ENCODE measurements at places on chromosomes 3 and 15. TPM values are rescaled to one million over a fixed set of nuclear protein-coding genes. Genes with fewer than 3 reads are reported as not detected.

Gene MUC13
- total RNA-seq: not detected

DNA sequence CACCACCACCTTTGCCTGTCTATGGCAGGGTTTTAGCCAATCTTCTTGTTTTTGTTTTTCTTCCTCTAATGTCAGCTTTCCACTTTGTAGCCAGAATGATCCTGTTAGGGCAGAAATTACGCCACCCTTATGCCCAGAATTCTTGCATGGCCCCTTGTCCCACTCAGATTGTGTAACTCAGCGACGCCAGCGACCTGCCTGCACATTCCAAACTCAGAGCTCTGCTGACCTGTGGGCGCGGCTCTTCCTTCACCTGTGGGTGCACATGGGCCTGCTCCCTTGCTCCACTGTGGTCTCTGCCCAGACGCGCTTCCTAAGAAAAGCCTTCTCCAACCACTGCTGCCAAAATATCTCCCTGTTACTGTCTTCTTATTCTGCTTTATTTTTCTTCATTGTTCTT, 45.0 kb downstream of the MED12L start:
- no peak for DNase-seq

- DNase-seq: no peak
Observed at GRCh38 chr3:38836561-38836960, 20.5 kb upstream of the SCN10A start.

- DNase-seq: no peak
Observed at GRCh38 chr15:75223688-75224087, 22.0 kb downstream of the C15orf39 start.

DNA sequence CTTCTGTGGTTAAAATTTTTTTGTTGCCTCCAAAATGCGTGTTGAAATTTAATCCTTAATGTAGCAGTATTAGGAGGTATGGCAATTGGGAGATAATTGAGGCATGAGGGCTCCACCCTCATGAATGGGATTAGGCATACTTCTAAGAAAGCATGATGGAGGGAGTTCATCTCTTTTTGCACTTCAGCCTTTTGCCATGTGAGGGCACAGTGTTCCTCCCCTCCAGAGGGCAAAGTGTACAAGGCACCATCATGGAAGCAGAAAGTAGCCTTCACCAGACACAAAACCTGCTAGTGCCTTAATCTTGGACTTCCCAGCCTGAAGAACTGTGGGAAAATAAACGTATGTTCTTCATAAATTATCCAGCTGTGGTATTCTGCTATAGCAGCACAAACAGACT, 429.5 kb downstream of the ZIC1 start:
- no peak for DNase-seq

GRCh38 chr15:40501487-40501886, 30.7 kb downstream of the CHST14 start:
- DNase-seq: no peak

DNA sequence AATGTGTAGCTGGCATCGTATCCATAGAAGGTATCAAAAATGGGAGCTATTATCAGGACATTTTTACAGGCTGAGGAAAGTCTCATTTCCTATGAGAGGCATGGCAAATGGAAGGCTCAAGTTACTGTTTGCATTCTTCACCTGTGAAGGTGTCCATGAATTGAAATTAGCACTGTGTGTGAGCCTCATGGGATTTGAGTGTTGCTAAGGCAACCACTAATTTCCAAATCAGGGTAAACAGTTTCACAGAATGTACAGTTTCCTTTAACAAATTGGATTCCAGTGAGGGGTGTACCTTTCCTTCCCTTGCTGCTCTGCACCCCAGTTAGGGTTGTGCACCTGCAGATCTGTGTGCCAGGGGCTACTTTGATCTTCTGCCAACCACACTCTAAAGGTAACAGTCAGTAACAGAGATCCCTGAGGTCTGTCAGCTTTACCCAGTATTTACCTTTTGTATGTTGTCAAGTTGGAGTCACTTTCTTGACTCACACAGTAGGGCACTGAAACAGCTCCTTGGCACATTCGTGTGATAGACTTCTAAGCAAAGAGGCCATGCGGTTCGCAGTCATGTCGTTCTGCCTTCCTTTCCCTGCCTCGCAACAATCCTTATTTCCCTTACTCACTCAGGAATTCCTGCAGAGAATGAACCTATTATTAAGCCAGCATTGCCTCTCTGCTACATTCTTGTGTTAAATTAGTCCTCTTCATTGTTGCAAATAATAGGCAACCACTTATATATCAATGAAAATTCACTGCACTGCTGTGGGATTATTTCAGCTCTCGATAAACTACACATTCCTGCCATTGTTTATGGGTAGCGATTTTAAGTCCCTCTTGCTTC, 129.8 kb upstream of the GBE1 start:
- DNase-seq: no peak

DNA sequence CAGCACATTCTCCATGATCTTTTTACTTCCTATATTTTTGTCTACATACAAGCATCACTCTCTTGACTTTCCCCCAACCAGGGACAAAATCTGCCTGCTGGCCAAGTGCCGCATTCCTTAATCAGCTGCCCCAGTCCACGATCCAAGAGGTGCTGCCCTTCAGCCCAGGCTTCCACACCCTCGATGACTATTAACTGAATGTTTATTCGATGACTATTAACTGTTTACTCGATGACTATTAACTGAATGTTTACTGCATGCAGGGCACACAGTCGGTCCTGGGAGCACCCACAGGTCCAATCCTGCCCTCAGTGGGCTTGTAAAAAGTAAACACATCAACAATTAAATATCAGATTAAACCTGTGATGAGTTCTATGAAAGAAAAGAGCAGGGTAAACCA, 256.9 kb downstream of the ARRDC4 start:
- no peak for DNase-seq

DNA sequence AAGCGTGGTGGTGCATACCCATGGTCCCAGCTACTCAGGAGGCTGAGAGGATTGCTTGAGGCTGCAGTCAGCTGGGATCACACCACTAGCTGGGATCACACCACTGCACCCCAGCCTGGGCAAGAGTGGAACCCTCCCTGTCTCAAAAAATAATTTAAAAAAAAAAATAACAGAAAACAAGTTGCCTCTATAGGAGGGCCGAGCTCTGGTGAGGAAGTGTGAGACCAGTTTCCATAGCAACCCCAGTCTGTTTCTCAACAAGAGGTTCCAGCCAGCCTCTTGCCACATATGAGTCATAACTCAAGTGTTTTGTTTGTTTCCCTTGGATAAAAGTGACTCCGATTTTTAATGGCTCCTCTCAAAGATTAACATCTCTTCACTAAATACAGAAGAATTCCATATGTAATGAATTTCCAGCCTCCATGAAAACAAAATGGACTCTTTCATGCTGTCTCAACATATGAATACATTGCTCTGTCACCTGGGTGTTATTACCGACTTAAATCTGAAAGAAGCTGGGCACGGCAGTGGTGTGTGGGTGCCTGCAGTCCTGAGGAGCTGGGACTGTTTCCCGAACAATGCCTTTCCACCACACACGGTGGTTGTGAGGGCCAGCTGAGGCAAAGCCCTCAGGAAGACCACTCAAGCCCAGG, 19.7 kb downstream of the TMEM43 start:
- DNase-seq: peak; percentile 92

DNA sequence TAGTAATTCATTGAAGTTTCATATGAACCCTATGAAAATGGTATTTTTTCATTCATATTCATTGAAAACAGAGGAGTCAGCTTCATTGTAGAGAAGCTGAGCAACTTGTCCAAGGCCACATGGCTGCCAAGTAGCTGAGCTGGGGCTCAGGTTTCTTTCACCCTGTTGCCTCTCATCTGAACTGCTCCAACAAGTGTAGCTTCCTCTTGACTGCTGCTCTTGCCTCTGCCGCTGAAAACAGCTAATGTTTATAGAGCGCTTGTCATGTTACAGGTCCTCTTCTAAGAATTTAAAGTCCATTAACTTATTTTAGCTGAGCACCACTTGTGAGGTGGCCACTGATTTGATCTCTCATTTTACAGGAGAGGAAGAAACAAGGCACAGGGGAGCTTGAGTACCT, 81.1 kb downstream of the PDCD6IP start:
- no peak for DNase-seq

Measured in sigmoid colon (tissue), 7 donors.